Activated CD4-positive, CD25-positive, alpha-beta regulatory T cell treated with anti-CD3 and anti-CD28 coated beads, Interleukin-2, amount 50 U/mL, for 24 hours (primary cell): ENCODE measurements at places on chromosomes 16 and 17.
A peak's percentile ranks its signal among the peaks of the same experiment; 100 is the strongest.

DNA sequence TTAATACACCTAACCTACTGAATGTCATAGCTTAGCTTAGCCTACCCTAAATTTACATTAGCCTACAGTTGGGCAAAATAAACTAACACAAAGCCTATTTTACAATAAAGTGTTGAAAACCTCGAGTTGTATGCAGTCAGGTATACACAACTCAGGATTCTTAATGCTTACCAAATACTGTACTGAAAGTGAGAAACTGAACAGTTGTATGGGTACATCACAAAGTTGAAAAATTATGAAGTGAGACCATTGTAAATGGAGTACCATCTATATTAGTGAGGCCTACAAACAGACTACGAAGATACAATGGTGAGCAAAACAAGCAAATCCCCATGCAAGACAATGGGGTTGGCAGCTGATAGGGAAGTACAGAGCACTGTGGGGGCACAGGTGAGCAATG is 79.7 kb downstream of the VAT1L start:
- ATAC-seq = no peak

- ATAC-seq = no peak
Measured at GRCh38 chr16:912684-913613, 57.8 kb downstream of the LMF1 start.

- no peak for ATAC-seq
Measured at GRCh38 chr16:11781773-11782172, 15.3 kb downstream of the ZC3H7A start.

GRCh38 chr16:13077816-13078215 is 176.4 kb downstream of the SHISA9 start:
- ATAC-seq = no peak

DNA sequence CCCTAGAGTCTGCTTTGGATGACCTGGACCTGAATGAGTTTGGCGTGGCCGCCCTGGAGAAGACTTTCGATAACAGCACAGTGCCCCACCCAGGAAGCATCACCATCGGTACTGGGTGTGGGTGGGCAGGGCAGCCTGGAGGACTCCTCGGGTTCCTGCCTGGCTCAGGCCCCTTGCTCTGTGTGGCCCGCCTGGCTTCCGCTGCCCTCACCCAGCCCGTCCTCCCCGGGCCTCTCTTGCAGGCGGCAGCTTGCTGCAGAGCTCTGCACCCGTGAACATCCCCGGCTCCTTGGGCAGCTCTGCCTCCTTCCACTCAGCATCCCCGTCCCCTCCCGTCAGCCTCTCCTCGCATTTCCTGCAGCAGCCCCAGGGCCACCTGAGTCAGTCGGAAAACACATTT is 24.5 kb downstream of the UNC13D start:
- ATAC-seq = no peak

DNA sequence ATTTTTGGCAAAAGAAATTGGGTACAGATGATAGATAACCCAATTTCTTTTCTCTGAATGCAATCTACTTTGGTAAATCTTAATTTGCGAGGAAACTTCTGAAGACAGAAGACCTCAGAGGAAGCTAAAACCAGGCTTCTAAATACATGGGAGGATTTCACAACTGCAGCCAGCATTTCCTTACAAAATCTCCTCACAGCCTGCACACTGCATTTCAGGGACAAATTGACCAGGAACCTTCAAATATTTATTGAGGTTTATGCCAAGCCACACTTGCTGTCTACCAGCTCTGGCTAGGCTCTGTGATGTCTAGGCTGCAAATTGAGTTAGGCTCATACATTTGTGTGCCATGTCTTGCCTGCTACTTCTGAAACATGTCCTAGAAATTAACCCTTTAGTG is 167.3 kb upstream of the CDH5 start:
- no peak for ATAC-seq

DNA sequence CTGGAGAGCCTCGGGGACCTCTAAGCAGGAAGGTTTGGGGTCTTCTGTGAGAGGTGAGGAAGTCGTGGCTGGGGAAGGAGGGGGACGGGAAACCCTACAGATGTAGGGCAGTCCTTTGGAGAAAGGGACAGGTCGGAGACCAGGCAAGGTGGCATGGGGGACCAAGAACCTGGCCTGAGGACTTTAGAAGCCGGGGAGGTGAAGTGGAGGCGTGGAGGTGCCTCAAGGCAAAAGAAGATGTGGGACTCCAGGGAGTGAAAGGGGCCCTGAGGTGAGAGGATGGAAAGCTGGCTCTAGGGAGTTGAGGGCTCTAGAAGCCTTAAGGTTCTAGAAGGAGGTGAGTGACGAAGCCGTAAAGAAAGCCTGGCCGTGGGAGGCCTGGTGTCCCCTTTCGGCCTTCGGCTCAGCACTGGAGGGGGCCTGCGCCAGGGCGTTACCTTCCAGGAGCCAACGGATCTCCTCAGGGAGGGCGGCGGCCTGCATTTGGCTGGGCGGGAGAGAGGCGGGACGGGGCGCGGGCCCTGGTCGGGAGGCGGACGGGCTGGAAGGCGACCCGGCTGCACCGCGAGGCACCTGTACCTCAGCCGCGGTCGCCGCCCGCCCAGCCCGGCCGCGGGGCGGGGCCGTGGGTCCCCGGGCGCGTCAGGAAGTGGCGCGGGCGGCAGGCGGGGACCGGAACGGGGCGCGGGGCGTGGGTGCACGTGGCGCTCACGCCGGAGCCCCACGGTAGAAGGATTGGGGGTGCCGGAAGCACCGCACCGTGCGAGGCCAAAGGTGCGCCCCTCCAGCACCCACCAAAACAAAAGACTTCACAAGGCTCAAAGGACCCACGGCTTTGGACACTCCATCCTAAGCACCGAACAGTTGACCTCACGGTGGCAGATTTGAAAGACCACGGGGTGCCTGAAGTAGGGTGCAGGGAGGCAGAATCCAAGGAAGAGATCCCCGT is at the start of gene SKAP1:
Gene SKAP1, minus strand, starts transcription at position 577 of the 949 bp plus-strand sequence.
- peak; percentile 63 for ATAC-seq

DNA sequence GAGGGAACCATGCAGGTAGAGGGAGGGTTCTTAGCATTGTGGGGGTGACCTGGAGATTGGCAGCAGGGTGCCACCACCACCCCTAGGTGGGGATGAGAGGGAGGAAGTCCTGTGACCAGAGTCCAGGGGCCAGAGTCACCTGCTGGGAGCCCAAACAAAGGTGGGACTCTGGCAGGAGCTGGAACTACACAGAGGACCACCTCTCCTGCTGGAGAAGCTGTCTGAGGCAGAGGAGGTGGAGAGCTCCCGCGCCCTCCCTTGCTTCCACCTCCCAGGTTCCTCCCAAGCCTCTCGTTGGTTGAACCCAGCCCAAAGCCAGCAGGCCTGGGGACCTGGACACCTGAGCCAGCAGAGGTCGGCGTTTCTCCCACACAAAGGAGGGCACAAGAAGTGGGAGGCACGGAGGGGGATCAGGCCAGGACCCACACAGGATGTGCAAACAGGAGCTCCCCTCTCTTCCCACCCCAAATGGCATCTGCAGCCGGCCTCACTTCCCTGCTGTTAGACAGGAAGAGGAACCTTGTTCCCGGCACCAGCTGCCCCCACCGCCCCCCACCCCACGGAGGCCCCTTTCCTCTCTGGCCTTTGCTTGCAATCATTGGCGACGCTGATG is 154.6 kb downstream of the SEC14L1 start:
- ATAC-seq = no peak

DNA sequence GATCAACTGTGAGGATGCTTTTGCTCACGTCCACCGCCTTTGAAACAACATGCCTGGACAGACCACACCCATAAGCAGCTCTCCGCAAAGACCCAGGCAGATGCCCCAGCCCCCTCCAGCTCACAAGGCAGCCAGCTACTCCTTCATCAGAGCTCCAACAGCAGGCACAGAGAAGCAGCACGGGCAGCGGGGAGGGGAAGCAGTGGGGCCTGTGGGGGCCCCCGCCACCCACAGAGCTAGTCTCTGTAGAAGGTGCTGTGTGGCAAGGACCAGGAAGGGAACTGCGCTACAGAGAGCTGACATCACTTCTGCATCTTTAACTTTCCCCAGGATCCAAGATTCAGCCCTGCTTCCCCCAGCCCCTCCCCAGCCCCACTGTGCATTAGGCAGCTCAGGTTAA is 10.0 kb upstream of the SCNN1G start:
- no peak for ATAC-seq

- ATAC-seq = no peak
Measured at GRCh38 chr17:81931557-81932332, 4.2 kb upstream of the MAFG start.

- no peak for ATAC-seq
Measured at GRCh38 chr16:3485097-3485745, 10.1 kb downstream of the C16orf90 start.

GRCh38 chr16:82460766-82461165 is 166.0 kb upstream of the CDH13 start:
- no peak for ATAC-seq

- ATAC-seq = no peak
Measured at GRCh38 chr17:63685041-63685440, 14.9 kb downstream of the LIMD2 start.
